CD4-positive, alpha-beta T cell treated with Interleukin-12 subunit alpha and Interleukin-12 subunit beta, for 1 hour (primary cell): ENCODE measurements at places on chromosomes 12 and 14.

DNA sequence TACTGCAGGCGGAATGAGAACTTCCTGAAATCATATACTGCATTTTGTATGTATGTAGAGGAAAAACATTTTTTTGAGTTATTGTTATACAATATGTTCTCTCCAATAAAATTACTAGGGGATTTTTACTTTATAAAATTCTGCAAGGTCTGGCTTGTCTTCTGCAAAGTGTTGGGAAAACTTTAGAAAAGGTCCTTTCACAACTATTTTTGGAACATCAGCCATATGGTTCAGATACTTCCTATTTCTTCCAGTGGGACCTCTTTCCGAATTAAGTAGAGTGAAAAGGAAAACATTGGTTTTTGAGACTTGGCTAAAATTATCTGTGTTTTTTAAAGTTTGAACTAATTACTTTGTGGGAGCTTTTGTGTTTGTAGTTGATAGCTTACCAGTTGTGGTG is 52.7 kb downstream of the DAAM1 start:
- DNase-seq, result no peak

GRCh38 chr12:19544353-19544752 is 105.1 kb downstream of the AEBP2 start:
- no peak for DNase-seq

- no peak for DNase-seq
Measured at GRCh38 chr14:87888136-87888999, 104.6 kb downstream of the GALC start.

DNA sequence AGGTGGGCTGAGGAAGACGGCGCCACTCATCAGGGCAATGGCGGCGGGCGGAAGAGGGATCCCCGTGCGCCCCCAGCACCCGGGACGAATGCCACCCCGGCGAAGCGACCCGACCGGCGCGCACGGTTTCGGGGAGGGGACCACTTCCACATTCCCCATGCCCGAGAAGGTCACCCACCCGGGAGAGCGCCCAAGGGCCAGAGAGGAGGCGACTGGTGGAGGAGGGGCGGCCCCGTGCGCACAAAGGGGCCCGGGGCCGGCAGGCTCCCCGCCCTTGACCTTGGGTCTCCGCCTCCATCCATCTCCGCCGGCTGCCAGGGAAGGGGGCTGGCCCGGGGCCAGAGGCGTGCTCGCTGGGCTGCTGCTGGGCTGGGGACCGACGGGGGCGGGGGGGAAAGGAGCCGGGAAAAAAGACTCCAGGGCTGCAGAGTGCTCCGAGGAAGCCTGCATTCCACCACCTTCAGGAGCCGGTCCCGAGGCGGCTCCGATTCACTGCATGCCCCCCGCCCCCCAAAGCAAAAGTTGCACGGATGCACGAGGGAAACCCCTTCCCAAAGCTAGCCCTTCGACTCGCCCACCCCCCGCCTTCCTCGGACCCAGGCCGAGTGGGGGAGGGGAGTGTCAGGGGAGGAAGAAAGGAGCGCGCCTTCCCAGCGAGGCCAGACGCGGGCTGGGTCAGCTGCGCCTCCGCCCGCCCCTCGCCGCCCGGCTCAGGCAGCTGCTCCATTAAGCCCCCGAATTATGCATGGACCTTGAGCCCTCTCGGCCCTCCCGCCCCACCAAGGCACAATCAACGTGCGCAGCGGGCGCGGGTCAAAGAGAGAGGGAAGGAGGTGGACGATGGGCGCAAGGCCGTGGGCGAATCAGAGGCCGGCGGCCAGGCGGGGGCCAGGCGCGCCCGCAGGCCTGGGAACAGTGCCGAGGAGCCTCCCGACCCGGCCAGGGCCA is 26.2 kb downstream of the BCL11B start:
- no peak for DNase-seq

DNA sequence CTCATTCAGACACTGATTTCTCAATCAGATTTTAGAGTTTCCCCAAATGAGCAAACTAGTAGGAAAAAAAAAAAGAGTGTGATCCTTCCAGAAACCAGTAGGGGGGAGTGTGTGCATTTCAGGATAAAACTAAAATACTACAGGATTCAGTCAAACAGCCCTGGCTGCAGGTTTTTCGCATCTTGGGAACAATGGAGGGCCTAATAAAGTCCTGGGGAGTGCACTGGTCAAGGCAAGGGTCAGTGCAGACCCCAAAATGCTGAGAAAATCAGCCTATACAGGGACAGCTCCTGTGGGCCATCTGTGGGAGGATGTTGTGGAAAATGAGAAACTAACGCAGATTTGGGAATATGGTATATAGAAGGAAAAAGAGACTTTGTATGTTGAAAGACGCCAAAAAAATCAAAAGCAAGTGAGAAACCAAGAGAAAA is 22.2 kb upstream of the ABCD4 start:
- DNase-seq, result no peak

DNA sequence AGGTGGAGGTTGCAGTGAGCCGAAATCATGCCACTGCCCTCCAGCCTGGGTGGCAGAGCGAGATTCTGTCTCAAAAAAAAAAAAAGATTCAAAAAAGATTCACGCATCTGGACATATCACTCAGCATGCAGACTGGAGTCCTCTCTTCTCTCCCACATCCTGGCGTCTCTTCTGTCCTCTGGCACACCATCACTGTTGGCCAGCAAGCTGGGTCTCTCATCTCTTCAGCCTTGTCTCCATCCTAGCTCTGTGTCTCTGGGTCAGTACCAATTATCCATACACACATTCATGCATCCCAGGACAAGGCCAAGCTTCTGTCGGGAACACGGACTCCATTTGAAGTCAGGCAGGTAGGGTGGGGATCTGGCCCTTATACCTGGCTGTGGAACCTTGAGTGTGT is 105.5 kb upstream of the MAP1LC3B2 start:
- DNase-seq, result no peak

DNA sequence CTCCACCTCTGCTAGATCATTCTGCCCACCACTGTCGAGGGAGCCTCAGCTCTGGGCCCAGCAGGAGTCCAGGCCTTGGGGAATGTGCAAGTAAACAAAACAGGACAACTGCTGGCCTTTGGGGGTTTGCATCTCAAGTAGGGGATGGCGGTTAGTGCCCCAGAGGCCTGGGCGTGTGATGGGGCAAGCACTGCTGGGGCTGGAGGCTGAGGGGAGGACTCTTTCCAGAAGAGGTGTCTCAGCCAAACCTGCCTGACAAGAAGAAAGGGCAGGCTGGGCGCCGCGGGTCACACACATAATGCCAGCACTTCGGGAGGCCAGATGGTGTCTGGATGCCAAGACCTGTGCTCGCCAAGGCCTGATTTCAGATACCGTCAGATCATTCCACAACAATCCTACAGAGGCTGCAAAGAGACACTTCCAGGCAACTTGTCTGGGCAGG is 8.6 kb upstream of the ALDH2 start:
- DNase-seq, result no peak

DNA sequence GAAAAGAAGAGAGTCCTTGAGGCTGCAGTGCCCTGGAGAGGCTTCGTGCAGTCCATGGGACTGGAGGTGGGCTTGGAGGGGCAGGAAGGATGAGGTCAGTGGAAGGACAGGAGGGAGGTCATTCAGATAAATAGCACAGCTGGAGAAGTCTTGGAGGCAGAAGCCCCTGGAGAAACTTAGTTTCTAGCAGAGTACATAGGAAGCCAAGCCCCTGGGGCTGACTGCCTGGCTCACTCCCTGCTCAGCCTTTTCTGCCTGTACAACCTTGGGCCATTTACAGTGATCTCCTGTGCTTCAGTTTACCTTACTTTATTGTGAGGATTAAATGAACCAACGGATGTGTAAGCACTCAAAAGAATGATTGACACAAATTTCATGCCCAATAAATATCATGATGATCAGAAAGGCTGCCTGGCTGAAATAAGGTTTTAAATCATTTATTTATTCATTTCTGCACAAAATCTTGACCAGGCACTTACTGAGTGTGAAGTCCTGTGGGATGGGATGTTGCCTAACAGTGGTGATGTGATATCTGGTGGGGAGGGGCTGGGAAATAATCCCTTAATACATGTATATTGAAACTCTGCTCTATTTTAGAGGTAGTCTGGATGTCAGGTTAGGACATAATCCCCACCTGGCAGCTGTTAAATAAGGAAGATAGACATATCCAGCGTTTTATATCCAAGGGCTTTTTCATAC is 54.3 kb downstream of the PLEKHG7 start:
- no peak for DNase-seq

DNA sequence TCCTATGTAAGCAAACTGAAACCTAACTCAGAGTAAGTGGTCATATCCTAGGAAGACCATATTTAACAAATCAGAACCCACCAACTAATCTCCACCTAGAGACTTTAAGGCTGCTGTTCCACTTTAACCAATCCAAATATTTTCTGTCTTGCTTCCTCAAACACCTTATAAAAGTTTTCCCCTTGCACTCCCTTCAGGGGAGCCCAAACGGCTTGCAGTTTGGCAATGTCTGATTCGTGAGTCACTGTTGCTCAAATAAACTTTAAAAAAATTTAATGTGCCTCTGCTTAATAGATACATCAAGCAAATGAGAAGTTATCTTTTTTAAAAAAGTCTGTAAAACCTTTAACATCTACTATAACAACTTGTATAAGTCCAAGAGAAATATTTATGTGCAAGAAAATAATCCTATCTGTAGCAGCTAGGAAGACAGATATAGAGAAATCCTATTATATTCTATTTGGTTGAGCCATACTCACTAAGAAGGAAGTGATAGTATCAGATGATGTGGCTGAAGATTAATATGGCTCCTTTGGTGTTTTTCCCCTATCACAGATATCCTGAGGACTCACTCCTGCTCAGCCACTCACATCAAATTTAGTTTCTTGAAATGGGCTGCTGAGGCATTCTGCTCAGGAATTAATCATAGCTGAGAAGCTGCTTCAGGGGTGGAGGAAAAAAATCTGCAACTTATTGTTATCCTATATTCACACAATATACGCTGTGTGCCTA is 65.1 kb upstream of the DUSP6 start:
- no peak for DNase-seq

DNA sequence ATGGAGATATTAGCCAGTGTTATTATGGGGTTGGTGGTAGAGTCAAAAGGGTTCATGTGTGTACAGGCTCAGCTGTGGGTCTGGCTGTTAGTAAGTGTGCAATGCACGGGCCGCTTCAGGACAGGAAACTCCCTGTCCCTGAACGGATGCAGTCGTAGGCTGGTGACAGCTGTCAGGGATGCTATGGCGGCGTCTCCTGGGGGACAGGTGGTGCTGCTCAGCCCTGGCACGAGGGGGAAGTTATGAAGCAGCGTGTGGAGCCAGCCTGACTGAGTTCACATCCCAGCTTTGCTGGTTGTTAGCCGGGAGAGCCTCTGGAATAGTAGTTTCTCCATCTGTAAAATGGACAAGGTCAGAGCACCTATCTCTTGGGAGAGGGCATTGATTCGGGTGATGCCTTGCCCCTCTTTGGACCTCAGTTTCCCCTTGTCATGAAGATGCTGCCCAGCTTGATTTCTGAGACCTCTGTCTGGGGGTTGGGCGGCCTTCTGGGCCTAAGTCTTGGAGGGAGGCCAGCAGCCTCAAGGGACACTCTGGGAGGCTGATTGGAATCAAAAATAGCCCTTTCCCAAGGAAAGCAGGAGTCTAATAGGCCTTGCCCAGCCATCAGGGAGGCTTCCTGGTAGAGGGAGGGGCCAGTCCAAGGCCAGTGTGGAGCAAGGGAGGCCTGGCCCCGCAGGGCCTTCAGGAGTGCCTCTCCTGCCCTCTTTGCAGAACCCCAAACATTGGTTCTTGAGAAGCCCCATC is 7.1 kb downstream of the ASB2 start:
- DNase-seq, result no peak

DNA sequence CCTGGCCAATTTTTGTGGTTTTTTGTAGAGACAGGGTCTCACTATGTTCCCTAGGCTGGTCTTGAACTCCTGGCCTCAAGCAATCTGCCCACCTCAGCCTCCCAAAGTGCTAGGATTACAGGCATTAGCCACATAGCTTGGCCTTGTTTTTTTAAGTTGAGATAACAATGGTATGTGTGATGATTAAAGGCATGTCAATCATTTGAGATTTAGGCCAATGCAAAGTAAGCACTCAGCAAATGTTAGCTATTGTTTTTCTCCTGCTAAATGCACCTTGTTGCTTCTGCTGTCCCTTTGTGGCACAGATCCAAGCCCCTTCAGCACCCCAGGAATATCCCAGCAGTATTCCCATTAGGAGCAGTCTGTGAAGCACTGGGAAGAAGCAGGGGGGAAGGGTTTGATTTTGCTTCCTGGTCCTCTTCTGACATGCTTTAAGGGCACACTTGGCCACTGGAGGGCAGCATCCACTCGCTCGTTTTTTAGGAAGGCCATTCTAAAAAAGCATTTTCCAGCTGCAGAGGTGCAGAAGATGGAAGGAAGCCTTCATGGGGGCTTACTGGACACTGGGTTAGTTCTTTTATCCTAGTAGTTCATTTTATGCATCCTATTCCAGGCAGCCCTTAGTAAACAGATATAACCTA is 70.2 kb upstream of the ZFP36L1 start:
- peak; percentile 57 for DNase-seq

- no peak for DNase-seq
Measured at GRCh38 chr12:89556976-89557375, 31.1 kb upstream of the POC1B start.

GRCh38 chr12:4154672-4155225 is 118.8 kb upstream of the CCND2 start:
- no peak for DNase-seq

- no peak for DNase-seq
Measured at GRCh38 chr12:57146961-57147944, at the start of gene LRP1-AS. TSS of gene LRP1-AS (minus strand) at chr12:57147619.

DNA sequence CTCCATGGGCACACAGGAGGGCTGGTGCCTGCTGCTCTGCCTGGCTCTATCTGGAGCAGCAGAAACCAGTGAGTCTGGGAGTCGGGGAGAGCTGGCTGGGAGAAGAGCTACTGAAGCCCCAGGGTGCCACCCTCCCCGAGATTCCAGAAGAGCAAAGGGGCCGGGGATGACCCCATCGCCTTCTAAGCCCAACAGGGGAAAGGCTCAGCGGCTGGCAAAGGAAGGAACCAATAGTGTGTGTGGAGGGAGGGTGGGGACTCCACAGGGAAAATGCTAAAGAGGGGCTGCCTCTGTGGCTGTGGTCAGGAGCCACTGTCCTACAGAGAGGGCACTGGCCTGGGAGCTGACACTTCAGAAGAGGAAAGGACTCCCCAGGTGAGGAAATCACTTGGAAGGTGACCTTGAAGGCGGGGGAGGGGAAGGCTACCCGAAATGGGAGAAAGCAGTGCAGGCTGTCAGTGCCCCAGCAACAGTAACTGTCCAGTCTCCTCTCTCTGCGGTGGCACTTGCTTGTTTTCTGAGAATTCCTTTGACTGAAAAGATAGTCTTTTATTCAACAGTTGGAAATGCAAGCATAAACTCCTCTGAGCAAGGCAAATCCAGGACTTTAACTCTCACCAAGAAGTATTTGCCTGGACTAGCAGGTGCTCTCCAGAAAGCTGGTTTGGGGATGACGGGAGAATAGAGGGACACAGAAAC is 552 bp downstream of the TAPBPL start:
- no peak for DNase-seq
